Upper lobe of right lung (tissue), 1 donor: ENCODE measurements at places on chromosomes 5 and 9. TPM values are rescaled to one million over a fixed set of nuclear protein-coding genes. Genes with fewer than 3 reads are reported as not detected.

GRCh38 chr5:64834611-64835010 is 65.9 kb downstream of the CWC27 start:
- peaks cover 4% of the 10 kb centered on the region for H3K4me1 ChIP-seq
- H3K36me3 ChIP-seq = no peaks in the 10 kb centered on the region
- peak overlapping the region; percentile 3 for H3K27ac ChIP-seq
- no peak for DNase-seq
- no peak overlapping the region for H3K4me3 ChIP-seq
- no peaks in the 10 kb centered on the region for H3K27me3 ChIP-seq

GRCh38 chr5:43497311-43498104 is 13.8 kb upstream of the TMEM267 start:
- DNase-seq = no peak
- H3K27me3 ChIP-seq = no peaks in the 10 kb centered on the region
- no peaks in the 10 kb centered on the region for H3K4me1 ChIP-seq
- no peaks in the 10 kb centered on the region for H3K36me3 ChIP-seq

KIF4B gene
- 0.17 TPM for total RNA-seq

DNA sequence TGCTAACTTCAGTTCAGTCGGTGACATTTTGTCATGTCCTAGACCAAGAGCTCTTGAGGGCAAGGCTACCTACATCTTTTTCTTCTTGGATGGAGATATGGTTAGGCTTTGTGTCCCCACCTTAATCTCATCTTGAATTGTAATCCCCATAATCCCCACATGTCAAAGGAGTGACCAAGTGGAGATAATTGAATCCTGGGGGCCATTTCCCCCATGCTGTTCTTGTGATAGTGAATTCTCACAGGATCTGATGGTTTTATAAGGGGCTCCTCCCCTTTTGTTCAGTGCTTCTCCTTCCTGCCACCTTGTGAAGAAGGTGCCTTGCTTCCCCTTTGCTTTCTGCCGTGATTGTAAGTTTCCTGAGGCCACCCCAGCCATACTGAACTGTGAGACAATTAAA is 2.1 kb upstream of the CFAP90 start:
- no peak overlapping the region for H3K4me3 ChIP-seq
- no peak for DNase-seq
- no peaks in the 10 kb centered on the region for H3K36me3 ChIP-seq
- H3K27me3 ChIP-seq = peaks cover 11% of the 10 kb centered on the region
- H3K27ac ChIP-seq = no peak overlapping the region

DNA sequence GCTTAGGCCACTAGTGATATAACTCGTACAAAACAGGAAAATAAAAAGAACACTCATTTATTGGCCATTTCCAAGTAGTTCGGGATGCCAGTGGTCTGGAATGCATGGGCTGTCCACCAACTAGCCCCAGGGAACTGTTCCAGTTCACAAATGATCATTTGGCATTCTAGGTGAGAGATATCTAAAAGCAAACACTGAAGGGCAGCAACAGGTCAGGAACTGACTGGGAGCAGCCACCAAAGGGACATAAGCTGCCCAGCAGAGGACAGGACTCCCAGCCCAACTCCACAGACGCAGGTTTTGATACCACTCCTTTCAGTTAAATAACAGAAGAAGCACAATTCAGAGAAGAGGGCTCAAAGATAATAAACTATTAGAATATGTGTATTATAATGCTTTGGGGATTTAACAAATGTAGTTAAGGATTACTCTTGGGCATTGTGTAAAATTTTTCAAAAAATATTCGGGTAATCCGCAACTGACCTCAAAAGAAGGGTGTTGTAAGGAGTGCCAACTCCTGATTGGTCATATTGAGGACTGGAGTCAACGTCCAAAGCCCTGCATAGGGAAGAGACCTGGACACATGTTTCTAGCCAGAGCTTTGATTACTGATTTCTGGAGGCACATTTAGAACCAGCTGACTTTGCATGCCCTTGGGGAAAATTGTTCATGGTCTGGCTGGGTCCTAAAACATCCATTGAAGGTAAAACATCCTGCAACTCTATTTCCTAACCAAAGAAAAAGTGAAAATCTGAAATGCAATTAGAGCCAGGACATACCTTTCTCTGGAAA is 320.0 kb downstream of the DNAH5 start:
- no peaks in the 10 kb centered on the region for H3K4me1 ChIP-seq
- no peak overlapping the region for H3K4me3 ChIP-seq
- no peak overlapping the region for H3K27ac ChIP-seq
- no peaks in the 10 kb centered on the region for H3K36me3 ChIP-seq
- no peak for DNase-seq

PCDHGB7 gene
- total RNA-seq = 15.4 TPM

DNA sequence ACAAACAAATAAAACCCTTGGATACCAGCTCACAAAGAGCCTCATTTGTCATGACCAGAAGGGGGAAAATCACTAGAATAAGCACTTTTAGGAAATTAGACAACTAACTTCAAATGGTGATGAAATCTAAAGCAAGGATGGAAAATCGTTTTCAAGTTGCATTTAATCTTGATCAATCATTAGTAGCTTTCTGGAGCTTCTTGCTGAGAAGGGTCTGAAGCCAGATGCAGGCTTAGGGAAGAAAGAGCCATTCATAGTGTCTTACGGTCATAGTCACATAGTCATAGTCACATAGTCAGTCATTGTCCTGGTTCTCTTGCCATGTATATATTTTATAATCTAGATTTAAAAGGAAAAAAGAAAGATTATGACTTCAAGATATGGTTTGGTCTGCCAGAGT is 610.5 kb downstream of the ACTL7B start:
- no peaks in the 10 kb centered on the region for H3K36me3 ChIP-seq
- H3K4me1 ChIP-seq = no peaks in the 10 kb centered on the region
- no peak for DNase-seq
- no peak overlapping the region for H3K27ac ChIP-seq
- no peaks in the 10 kb centered on the region for H3K27me3 ChIP-seq

GRCh38 chr5:89707891-89708290 is 701.7 kb downstream of the CETN3 start:
- H3K27ac ChIP-seq = no peak overlapping the region
- no peaks in the 10 kb centered on the region for H3K4me1 ChIP-seq
- H3K27me3 ChIP-seq = no peaks in the 10 kb centered on the region
- DNase-seq = no peak
- H3K36me3 ChIP-seq = no peaks in the 10 kb centered on the region
- no peak overlapping the region for H3K4me3 ChIP-seq

DNA sequence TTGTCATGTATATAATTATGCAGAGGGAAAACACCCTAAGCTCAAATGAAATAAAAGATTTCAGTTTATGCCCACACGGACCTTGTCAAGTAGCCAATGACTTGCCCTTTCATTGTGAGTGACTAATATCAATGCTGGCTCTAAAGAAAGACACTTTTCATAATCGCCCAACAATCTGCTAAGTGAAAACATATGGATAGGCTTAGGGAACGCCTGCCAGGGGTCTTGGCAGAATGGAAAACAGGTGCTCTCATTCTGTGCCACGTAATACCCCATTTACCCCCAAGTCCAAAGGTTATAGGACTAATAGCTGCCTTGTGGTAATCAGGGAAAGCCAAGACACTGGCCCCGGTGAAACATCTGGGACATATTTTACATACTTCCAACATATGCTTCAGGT is 157.7 kb downstream of the SLF1 start:
- no peaks in the 10 kb centered on the region for H3K27me3 ChIP-seq
- H3K36me3 ChIP-seq = no peaks in the 10 kb centered on the region
- no peaks in the 10 kb centered on the region for H3K4me1 ChIP-seq
- no peak overlapping the region for H3K4me3 ChIP-seq
